ENCODE measurements at places on chromosomes 3 and 15.

GRCh38 chr3:14297784-14298236, 104.6 kb upstream of the SLC6A6 start:
- DNase-seq: no peak

DNA sequence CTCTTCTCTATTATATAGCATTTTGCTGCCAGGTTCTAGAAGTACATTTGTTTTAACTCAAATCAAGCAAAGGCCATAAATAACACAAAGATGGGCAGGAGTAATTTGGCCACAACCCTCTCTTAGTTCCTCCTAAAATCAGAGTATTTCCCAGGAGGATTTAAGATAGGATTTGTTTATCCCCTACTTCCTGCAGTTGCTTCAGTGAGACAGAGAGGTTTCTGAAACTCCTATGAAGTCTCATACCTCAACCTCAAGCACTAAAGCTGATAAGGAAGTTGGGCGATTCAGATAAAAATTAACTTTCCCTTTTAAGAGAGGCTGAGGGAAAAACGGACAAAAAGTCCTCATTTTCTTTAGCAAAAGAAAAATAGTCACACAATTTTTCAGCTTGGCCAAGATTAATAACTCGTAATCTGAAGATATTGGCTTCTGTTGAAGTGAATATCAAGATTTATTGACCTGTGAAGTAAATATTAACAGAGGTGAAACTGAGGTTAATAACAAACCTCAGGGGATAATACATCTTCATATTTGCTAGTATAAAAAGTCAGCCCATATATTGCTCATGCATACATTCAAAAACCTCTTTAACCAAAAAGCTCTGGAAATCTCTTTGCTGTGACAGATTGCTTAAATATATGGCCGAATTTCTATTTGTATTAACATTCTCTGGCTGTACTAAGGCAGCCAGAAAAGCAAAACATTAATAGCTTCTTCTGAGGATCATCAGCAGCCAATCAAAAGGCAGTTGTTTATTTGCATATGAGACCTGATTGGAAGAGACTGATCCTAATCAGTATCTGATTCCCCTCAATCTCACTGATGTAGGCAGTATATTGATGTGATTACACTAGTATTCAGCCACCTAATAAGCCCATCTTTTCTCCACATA, 90.6 kb upstream of the GADL1 start:
- no peak for DNase-seq

DNA sequence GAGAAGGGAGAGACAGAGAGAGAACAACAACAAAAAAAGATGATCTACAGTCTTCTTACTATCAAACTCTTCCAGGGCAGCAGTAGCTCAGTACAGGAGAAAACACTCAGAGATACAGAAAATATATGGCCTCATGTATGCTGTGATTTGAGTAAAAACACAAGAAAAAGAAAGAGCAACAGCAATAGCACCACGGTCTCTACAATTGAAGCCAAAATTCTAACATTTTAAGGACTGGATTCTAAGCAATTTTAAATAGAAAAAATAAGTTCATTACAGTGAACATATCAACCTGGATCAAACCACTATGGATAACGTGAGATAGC, 43.5 kb upstream of the ALCAM start:
- no peak for DNase-seq

GRCh38 chr15:70535955-70536338, 227.4 kb downstream of the UACA start:
- DNase-seq: no peak

- DNase-seq: no peak
Observed at GRCh38 chr3:128532012-128532983, 39.3 kb upstream of the GATA2 start.

DNA sequence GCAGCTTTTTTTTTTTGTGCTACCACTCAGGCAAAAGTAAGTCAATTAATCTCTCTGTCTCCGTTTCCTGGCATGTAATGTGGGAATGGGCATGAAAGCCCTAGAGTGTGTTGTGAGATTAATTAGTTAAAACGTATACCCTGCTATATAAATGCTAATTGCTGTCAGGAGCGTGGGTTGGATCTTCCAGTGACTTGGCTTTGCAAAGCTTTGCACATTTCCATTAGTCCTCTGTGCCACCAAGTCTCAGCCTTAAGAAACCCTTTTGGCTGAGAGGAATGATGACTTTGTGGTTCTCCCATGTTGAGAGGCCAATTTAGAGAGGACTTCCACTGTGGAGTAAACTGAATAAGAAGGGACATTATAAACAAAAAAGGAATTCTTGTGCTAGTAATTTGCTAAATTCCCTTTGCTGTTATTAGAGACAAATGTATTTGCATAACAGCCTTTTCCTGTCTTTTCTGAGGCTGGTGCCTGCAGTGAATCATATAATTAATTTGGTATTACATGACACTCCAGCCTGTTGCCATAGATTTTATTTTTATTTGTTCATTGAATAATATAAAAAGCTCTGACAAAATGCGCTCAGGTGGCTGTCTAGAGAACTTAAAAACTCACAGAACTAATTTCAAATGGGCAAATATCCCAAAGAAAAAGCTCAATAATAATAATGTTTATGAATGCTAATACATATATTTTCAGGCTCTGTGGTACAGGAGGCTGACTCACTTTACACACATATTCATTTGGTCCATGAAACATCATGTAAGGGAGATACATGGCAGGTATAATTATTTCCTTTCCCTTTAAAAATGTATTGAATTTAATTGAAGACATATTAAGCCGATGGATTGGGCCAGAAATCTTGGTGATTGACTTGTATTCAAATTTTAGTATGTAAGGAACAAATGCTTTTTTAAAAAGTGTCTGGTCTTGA, 82.7 kb downstream of the IL1RAP start:
- DNase-seq: no peak

- no peak for DNase-seq
Observed at GRCh38 chr3:58164199-58164879, 46.4 kb downstream of the DNASE1L3 start.

GRCh38 chr15:30984118-30984517, 7.3 kb downstream of the MTMR10 start:
- no peak for DNase-seq

DNA sequence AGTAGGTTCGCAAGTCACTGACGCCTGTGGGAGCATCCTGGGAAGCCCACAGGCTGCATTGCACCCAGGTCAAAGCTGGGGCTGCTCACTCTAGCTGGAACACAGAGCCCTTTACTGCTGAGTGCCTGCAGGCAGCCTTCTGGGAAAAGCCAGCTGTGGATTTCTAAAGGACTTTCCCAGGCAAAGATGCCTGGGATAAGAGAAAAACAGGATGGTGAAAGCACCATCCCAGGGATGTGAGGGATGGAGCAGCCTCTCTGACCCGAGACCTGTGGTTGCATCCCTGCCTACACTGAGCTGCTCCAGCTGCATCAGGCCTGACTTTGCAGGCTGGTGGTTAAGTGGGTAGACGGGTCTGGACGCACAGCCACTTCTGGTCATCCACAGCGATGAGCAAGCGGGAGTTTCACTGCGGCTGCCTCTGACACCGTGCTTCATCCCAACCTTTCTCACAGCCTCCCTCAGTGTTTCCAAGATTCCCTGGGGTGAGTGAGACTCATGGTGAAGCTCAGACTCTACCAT, 52.5 kb upstream of the AMOTL2 start:
- no peak for DNase-seq
